ENCODE measurements at places on chromosomes 4 and X.

DNA sequence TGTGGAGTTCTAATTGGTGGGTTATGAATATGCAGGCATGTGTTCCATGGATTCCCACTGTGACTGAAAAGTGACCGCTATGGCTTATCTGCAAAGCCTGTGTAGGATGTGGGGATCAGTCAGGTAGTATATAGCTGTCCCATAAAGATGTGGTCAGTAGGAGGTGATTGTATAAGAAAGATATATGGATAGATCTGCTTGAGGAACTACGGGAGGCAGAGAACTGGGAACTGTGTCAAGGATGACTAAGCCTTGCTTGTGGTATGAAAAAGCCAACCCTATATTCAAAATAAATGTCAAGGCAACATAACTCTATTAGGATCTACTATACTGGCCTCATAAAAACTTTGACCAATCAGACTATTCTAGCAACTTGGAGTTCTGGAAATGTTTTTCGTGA lies 185.2 kb downstream of the KLHL4 start:
- DNase-seq = no peak

DNA sequence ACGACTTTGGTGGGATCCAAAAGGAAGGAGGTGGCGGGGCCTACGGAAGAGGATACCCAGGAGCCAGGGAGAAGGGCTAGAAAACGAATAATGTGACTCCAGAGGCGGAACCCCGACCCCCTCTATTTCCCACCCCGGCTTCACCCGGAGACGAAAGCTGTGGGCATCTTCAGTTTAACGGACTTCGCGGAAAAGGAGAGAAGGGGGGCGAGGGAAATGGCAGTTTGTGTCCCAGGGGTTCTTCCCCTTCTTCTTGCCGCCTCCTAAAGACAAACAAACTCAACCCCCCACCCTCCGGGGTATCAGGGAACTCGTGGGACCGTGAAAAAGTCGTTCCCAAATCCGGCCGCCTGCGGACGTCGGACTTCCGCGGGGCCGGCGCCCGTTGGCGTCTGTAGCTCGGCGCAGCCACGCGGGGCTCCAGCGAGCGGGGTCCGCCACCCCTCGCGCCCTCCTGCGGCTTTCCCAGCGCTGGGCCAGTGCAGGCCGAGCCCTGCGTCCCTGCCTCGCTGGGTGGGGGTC lies 3.6 kb upstream of the LEF1 start:
- DNase-seq = peak; percentile 48

GRCh38 chr4:105815701-105816100 lies 79.6 kb upstream of the NPNT start:
- DNase-seq = no peak

- DNase-seq = no peak
Observed at GRCh38 chr4:165190591-165191347, 16.6 kb upstream of the KLHL2 start.

- no peak for DNase-seq
Observed at GRCh38 chr4:79211490-79211889, 114.4 kb downstream of the NAA11 start.

GRCh38 chr4:87427518-87427868 lies 5.1 kb downstream of the NUDT9 start:
- no peak for DNase-seq

DNA sequence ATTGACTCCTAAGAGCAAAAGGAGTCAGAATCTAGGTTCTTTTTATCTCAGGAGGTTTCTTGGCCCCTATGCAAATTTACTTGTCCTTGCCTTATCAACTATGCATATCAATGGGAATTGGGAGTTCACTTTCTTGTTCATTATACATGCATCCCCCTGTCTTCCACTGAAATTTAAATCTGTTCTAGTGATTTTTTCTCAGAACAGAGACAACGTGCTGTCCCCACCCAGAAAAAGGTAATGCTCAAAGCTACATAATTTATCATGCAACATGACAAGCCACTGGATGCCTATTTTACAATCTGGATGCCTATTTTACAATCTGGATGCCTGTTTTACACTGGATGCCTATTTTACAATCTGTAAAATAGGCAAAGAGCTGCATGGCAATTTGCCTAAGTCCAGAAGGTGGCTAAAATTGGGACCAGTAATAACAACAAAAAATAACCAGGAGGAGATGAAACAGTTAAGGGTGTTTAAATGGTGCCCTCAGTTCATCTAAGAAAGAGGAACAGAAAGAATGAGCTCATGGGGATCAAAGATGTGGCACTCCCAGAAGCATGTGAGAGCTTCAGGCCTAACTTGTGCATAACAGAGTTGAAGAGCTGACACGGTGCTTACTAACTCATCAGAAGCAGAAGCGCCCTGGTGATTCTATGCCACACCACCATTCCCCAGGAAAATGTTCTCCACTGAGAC lies 537.8 kb upstream of the BOD1L1 start:
- no peak for DNase-seq

- DNase-seq = no peak
Observed at GRCh38 chrX:39645178-39645895, 452.4 kb downstream of the BCOR start.

- DNase-seq = peak; percentile 9
Observed at GRCh38 chr4:28686618-28687017, 1826.0 kb downstream of the STIM2 start.

DNA sequence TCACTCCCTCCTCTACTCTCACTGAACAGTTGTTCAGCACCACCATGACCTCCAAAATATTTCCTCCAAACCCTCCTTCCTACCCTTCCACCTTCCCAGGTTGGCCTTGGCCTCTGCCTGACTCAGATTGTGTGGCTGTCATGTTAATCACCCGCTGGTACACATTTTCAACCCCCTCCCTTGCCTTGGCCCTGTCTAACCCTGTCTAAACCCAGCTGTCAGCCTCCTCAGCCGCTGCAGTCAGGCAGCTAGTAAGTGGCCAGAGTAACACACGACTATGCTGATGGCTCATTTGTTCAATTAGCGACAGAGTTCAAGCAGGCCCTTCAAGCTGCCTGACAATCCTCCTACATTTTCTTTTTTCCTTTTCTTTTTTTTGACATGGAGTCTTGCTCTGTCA lies 18.0 kb downstream of the ING2 start:
- no peak for DNase-seq

DNA sequence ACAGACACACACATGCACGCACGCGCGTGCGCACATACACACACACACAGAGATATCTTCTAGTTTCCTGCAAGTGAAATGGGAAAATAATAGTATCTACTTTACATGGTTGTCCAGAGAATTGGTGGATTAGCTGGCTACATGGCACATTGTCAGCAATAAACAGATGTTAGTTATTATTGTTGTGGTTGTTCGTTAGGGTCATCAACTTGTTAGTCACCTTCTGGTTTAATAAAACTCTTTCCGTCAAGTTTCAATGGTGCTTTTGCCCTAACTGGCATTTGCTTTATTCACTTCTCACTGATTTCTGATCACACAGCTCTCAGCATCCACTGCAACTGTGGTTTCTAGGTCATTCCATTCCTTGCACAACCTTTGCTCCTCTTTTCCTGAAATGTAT lies 25.4 kb upstream of the RASL11B start:
- DNase-seq = no peak

DNA sequence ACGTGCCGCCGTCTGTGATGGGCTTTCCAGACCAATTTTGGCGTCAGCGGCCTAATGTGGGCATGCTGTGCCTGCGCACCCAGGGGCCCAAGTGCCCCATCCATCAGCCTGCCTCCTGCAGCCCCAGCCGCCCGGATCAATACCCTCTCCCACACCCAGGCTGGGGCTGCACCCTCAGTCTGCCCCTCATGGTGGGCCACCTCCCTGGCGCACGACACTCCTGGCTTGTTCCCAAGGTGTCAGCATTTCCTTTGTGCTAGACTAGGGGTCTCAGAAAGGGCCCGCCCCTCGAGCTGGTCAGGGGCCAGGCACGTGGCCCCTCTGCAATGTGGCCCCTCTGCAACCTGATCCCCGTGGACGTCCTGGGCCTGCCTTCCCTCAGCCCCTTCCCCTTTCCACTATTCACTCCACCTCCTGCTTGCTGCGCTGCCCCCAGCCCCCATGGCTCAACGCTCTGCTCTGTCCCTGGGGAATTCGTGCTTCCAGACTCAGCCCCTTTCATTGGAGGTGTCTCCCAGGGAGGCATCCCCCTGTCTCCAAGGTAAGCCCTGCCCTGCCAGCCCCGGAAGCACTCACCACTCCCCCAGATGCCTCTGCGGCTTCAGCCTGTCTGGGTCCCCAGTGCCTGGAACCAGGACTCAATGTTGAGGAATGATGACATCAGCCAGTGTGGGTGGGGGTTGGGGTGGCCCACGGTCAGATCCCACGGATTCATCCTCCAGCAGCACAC lies 130.8 kb downstream of the HMX1 start:
- no peak for DNase-seq

- DNase-seq = no peak
Observed at GRCh38 chr4:86924811-86925210, 10.0 kb upstream of the AFF1 start.

- DNase-seq = no peak
Observed at GRCh38 chrX:35675151-35675550, 123.0 kb upstream of the MAGEB16 start.

- DNase-seq = peak; percentile 89
Observed at GRCh38 chrX:39065051-39065871, 264.0 kb downstream of the MID1IP1 start.

DNA sequence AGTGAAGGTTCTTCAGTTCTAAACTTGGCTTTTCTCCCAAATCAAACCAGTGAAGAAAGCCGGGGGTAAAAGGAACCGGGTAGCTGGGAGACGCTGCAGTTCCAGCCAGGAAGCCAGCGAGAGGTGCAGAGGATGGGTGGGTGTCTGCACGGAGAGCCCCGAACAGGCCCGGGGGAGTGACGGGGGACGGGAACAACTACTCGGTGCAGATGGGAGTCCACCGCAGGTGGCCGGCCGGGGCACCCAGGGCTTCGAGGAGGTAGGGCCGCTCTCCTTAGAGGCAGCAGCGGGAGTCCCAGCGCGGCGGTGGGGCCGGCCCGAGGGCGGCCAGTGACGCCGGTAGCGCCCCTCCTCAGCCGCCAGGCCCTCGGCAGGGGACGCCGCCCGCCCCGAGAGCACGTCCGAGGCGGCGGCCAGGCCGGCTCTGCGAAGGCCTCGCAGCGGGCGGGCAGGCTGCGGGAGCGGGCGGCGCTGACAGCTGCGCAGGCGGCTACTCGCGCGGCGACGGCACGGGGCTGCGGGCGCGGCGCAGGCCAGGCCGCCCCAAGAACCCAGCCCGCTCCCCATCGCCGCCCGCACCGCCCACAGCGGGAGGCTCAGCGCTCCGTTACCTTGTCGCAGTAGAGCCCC lies 449 bp downstream of the FBXL5 start:
- DNase-seq = peak; percentile 54

DNA sequence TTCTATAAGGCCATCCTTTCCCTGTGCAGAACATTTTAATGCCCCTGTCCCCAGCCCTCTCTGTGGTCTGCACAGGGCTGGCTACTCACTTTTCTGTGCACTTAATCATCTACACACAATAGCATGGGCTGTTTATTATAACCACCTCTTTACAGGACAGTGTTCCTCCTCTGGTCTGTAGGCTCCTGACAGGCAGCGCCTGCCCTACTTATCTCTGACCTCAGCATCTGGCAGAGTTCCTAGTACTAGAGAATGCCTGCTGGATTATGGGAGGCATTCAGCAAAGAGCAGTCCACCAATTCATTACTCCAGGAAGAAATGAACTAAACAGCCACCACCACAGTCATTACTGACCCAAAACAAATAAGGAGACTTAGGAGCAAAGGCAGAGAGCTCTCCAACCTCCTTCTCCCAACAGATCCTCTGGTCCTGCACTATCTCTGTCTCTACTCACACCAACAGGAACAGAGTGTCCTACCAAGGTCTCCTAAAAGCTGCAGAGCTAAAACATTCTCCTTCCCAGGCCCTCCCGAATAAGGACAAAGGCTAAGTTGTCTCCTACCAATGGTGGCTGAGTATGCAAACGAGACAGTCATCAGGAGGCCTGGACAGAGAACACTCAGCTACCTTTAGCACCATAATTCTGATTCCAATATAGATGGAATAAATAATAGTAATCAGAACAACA lies 279.2 kb downstream of the QDPR start:
- DNase-seq = no peak

DNA sequence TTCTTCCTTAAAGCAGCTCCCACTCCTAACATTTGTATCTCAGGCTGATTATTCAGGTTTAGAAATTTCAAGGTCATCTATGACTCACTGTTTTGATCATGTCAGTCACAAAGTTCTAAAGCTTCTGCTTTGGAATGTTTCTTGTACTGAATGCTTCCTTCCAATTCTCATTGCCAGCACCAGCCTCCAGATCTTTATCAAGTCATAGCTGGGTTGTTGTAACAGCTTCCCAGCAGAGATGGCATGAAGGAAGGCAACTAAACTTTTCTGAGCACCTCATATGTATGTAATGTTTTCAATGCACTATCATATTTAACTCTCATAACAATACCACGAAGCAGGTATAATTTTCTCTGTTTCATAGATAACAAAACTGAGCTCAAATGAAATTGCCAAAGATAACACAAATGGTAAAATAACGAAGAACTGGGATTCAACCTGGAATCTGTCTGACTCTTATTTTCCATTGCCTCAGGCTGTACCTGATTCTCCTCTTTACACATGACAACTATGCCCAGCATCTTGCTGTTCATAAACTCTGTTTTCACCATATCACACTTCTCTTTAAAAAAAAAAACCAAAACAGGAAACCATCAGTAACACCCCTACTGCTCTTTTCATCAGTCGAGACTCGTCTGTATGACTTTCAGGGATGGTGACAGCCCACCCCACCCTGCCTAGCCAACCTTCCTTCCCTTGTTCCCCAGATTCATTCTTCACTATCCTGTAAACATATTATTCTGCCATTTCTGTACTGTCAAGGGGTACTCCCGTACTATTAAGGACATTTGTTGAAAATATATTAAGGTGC lies 13.4 kb downstream of the TRPC3 start:
- DNase-seq = no peak

GRCh38 chrX:19776753-19777152 lies 110.6 kb downstream of the SH3KBP1 start:
- DNase-seq = no peak

- no peak for DNase-seq
Observed at GRCh38 chr4:13905543-13905942, 278.0 kb upstream of the BOD1L1 start.

- DNase-seq = no peak
Observed at GRCh38 chr4:105994061-105994460, 98.8 kb downstream of the NPNT start.

GRCh38 chrX:124860736-124861135 lies 458.9 kb upstream of the TEX13C start:
- DNase-seq = no peak

All from NCI-H1092 (cell line).